Psoas muscle (tissue), 8 donors: ENCODE measurements at places on chromosomes 3 and 15. TPM values are rescaled to one million over a fixed set of nuclear protein-coding genes. Genes with fewer than 3 reads are reported as not detected.

Gene DYNLT2B
- total RNA-seq: 0.44 TPM

Gene POPDC2
- total RNA-seq: 103 TPM

Gene CHAC1
- total RNA-seq: 178 TPM

Gene GTF2E1
- 11.3 TPM for total RNA-seq

Gene MESP1
- total RNA-seq: 11.7 TPM

Gene PLA2G4E
- 0.08 TPM for total RNA-seq

Gene MCTP2
- total RNA-seq: 0.69 TPM

- no peaks in the 10 kb centered on the region for H3K36me3 ChIP-seq
- H3K4me3 ChIP-seq: no peak overlapping the region
- no peaks in the 10 kb centered on the region for H3K27me3 ChIP-seq
- no peak overlapping the region for H3K27ac ChIP-seq
Measured at GRCh38 chr3:120048355-120049041, 45.7 kb downstream of the GSK3B start.

- no peak overlapping the region for H3K4me3 ChIP-seq
- H3K36me3 ChIP-seq: no peaks in the 10 kb centered on the region
- no peak overlapping the region for H3K27ac ChIP-seq
- no peaks in the 10 kb centered on the region for H3K27me3 ChIP-seq
- DNase-seq: no peak
- no peaks in the 10 kb centered on the region for H3K4me1 ChIP-seq
Measured at GRCh38 chr3:116836286-116836685, 126.7 kb downstream of the TUSC7 start.

DNA sequence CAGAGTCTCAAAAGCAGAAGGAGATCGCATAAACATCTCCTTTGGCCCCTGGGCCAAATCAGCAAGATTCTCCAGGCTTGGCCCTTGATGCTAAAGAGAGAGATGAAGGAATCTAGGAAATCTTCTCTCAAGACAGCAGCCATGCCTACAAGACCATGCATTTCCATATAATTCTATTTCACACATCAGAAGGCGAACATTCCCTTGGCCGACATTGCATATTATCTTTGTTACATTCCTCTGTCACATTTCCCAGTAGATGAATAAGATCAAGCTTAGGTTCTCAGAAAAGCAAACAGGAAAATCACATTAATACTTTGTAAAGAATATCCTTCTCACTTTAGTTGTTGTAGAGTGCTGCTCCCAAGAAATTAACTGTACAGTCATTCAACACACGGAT, 21.3 kb downstream of the GASK1A start:
- no peak for DNase-seq
- peaks cover 42% of the 10 kb centered on the region for H3K4me1 ChIP-seq
- no peak overlapping the region for H3K4me3 ChIP-seq
- peak overlapping the region; percentile 71 for H3K27ac ChIP-seq

DNA sequence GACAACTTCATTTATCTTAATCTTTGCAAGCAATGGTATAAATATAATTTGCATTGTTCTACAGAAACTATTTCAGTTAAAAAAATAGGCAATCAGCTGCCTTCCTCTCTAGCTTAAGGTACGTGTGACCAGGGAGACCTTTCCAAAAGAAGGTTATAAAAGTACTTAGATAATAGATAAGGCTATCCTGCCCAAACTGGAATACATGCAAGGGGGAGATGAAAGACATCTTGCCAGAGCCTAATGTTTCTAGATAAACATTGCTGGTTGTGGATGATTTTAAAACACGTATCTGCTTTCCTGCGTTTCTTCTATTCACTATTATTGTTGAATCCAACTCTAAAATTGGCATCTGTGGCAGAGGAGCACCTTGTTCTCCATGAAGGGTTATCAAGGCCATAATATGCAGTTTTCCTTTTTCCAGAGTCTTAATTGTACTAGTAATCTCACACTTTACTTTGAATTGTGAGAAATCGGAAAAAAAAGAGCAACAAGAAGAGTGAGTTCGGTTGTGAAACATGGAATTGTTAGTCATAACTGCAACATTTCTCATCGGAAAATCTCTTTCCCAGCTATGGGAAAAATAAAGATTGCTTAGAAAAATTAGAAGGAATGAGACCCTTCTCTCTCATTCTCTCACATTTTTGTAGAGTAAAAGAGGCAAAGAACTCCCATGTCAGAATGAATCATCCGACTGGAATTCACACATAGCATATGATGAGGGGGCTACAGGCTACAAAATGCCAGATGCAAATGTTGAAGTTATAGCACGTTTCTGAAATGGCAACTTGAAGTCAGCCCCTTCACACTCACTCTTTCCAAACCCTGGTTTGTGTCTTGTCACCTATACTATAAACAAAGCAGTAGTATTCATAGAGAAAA, 936.1 kb upstream of the NR2F2 start:
- H3K4me1 ChIP-seq: no peaks in the 10 kb centered on the region
- H3K27me3 ChIP-seq: no peaks in the 10 kb centered on the region
- no peak overlapping the region for H3K4me3 ChIP-seq
- DNase-seq: no peak

GRCh38 chr15:48325400-48325799, 5.8 kb upstream of the DUT start:
- H3K4me1 ChIP-seq: peaks cover 16% of the 10 kb centered on the region
- no peak overlapping the region for H3K27ac ChIP-seq
- no peaks in the 10 kb centered on the region for H3K27me3 ChIP-seq
- H3K36me3 ChIP-seq: no peaks in the 10 kb centered on the region
- no peak overlapping the region for H3K4me3 ChIP-seq

DNA sequence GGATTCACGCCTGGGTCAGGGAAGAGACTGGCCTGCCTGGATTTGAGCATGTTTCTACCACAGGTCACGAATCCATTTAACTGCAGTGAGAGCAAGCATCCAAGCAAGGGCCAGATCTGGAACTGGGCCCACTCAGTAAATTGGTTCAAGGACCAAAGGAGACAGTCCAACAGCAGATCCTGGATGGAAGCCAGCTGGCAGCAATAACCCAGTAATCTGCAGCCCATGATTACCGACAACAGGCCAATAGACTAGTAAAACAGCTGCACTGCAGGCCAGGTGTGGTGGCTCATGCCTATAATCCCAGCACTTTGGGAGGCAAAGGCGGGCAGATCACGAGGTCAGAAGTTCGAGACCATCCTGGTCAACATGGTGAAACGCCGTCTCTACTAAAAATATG, 11.8 kb downstream of the SAMD7 start:
- peak; percentile 58 for DNase-seq
- H3K27ac ChIP-seq: no peak overlapping the region
- H3K4me3 ChIP-seq: no peak overlapping the region
- no peaks in the 10 kb centered on the region for H3K36me3 ChIP-seq
- no peaks in the 10 kb centered on the region for H3K27me3 ChIP-seq
- no peaks in the 10 kb centered on the region for H3K4me1 ChIP-seq
